Astrocyte (in vitro differentiated cells and primary cell): ENCODE measurements at places on chromosomes 7 and 10.

- peak; percentile 55 for DNase-seq
Measured at GRCh38 chr7:43591558-43592180, 8.8 kb downstream of the STK17A start.

- peak; percentile 56 for DNase-seq
Measured at GRCh38 chr10:99834410-99834809, 52.0 kb downstream of the ABCC2 start.

DNA sequence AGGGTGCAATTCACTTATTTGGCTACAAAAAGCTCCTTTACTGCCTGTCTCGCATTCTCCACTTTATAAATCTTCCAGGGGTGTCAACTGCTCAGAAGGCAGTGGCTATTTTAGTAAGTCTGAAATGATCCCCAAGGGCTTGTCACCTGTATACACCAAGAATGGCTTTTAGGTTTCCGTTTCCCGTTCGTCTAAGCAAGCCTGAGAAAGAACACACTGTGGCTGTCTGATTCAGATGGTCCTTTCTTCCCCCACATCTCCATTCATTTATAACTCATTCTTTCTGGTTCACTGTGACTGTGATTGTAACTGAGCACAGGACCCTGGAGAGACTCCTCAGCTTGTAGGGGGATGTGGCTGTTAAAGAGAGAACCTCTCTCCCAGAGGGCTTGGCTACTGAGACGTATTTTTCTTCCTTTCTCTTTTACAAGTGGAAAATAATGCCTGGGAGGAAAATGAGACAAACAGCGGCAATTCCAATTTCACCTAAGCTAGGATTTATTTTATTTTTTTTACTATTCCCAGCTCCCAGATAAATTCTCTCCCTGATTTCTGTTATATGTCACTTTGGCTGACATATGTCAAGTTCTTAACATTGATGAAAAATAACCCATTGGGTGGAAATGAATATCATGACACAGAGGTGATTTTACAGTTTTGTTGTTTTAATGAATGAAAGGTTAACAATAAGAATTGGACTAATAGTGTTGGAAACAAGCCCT, 129.3 kb downstream of the FAM107B start:
- no peak for DNase-seq

DNA sequence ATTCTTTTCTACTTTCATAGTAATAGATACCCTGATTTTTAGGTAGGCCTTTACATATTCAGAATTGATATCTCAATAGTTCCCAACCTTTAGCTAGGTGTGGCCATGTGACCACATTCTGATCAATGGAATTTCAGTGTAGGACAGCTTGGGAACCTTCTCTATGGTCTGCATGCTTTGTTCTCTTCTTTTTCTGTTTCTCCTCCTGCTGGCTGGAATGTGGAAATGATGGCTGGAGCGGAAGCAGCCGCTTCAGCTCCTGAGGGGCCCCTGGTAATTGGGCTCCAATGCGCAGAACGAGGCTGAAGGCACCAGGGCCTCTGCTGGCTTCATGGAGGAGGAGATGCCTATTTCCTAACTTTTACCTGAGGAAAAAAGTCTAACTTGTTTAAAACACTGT, 152.6 kb downstream of the ZMYND11 start:
- no peak for DNase-seq

- no peak for DNase-seq
Measured at GRCh38 chr10:73225518-73225917, 21.5 kb downstream of the DNAJC9 start.

GRCh38 chr10:69896606-69897231, 95.0 kb downstream of the COL13A1 start:
- DNase-seq, result no peak
